Stimulated activated CD4-positive, alpha-beta T cell treated with anti-CD3 and anti-CD28 coated beads, Interleukin-1b, Interleukin-23, amount 100 ng/mL, for 48 hours (primary cell): ENCODE measurements at places on chromosomes 16 and 17.

DNA sequence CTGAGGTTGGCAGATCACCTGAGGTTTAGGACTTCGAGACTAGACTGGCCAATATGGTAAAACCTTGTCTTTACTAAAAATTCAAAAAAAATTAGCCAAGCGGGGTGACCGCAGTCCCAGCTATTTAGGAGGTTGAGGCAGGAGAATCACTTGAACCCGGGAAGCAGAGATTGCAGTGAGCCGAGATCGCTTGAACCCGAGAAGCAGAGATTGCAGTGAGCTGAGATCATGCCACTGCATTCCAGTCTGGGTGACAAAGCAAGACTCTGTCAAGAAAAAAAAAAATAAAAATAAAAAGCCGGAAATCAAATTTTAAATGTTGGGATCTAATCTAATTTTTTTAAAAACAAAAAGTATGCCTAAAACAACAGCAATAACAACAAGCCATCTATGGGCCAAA lies 56.3 kb downstream of the ABCC1 start:
- DNase-seq: no peak

- DNase-seq: no peak
Measured at GRCh38 chr17:82014432-82014831, 8.2 kb downstream of the CENPX start.

DNA sequence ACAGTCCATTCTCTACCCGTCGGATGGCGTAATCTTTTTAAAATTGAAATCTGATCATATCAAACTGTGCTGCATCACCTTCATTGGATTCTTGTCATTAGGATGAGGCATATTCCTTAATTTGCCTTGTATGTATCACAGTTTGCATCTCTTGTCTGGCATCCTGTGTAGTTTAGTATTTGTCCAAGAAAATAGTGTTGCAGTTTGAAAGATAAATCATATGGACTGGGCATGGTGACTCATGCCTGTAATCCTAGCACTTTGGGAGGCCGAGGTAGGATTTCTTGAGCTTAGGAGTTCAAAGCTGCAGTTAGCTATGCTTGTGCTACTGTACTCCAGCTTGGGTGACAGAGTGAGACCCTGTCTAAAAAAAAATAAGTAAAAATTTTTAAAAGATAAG lies 5.8 kb upstream of the RSL1D1 start:
- no peak for DNase-seq

- no peak for DNase-seq
Measured at GRCh38 chr17:83080579-83080857, 1.1 kb downstream of the METRNL start.

DNA sequence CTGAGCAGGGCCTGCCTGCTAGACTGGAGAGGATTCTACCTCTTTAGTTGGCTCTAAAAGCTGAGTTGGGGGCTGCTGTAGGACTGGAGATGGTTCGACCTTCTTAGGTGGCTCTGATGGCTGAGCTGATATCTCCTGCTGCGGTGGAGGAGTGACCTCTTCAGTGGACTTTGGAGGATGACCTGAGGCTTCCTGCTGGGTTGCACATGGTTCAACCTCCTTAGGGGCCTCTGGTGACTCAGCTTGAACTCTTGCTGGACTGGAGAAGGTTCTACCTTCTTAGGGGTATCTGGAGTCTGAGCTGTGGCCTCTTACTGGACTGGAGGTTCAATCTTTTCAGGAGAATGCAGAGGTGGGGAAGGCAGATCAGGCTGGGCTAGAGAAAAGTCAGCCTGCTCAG lies 48.9 kb upstream of the TMEM97 start:
- DNase-seq: no peak

- peak; percentile 76 for DNase-seq
Measured at GRCh38 chr17:58329810-58330537, 1.4 kb upstream of the TSPOAP1 start.

DNA sequence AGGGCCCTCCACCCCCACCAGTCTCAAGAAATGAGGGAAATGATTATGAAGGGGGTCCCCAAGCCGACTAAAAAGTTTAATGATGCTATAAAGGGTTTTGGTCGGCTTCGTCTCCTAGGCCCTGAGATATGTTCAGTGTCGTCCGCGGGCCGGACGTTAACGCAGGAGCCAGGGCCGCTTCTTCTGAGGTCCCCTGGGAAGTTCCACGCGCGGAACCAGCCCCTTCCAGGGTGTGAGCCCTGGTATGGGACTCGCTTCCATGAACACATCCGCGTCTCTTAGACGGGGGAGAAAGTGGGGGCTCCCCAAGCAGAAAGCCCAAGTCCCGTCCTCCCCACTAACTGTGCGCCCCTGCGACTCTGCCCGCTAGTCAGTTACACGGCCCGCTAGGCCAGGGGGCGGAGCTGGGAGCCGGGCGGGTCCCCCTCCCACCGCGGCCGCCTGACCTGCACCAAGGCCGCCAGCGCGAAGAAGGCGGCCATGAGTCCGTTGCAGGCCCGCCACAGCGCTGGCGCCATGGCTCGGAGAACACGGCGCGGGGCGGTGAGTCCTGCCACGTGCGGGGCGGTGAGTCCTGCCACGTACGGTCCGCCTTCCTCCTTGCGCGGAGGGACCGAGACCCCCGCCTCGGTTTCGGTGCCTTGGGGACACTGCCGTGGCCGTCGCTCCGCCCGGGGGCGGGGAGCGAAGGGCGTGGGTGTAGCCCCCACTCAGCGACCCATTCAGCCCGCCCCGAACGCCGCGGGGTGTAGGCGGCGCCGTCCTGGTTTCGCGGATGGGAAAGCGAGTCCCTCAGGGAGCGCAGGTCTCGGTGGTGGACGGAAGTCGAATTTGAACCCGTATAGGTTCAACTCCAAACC lies at the start of gene TMEM220:
Gene TMEM220, minus strand, starts transcription at position 690 of the 860 bp plus-strand sequence. Its CDS starts 172 bp downstream, at position 518.
- peak; percentile 27 for DNase-seq

DNA sequence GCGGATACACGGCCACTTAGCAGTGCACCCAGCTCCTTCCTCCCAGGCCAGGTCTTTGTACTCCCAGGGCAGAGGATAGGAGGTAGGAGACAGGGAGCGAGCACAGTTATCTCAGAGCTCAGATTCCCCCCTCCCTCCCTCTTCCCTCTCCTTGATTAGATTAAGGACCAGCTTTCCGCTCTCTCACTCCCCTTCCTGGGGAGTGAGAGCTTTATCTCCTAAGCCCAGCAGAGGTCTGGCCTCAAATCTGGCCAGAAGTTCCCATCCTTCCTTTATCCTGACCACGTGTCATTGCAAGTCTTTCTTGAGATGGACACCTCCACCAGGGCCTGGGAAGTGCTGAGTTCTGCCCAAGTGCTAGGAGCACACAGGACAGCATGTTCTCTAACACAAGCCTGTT lies 5.1 kb downstream of the ARL4D start:
- DNase-seq: no peak

- peak; percentile 38 for DNase-seq
Measured at GRCh38 chr17:1515640-1516387, 598 bp downstream of the INPP5K start.

- DNase-seq: no peak
Measured at GRCh38 chr17:36086791-36087190, 3.2 kb downstream of the CCL3 start.

- no peak for DNase-seq
Measured at GRCh38 chr17:62707425-62707739, 79.9 kb downstream of the MRC2 start.

- DNase-seq: no peak
Measured at GRCh38 chr16:59593194-59593661, 859.1 kb upstream of the GOT2 start.

- DNase-seq: no peak
Measured at GRCh38 chr16:23908790-23909189, 73.0 kb downstream of the PRKCB start.

- DNase-seq: no peak
Measured at GRCh38 chr17:37735165-37735564, 9.7 kb downstream of the HNF1B start.

DNA sequence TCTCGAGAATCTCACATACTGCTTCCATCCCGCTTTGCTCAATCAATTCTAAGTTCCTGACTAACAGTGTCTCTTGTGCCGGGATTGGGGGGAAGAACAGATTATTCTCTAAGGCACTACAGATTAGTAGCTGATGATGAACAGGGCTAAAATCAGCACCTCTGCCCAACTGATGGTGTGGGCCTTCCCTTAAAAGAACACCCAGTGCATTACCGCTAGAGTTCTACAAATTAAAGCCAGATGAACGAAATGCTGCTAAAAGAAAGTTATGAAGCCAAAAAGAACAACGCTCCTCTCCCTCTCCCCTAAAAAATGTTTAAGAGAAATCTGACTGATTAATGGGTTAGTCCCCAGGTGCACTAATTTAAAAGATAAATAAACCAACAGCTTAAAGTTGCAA lies 4.4 kb downstream of the CDC27 start:
- DNase-seq: no peak

DNA sequence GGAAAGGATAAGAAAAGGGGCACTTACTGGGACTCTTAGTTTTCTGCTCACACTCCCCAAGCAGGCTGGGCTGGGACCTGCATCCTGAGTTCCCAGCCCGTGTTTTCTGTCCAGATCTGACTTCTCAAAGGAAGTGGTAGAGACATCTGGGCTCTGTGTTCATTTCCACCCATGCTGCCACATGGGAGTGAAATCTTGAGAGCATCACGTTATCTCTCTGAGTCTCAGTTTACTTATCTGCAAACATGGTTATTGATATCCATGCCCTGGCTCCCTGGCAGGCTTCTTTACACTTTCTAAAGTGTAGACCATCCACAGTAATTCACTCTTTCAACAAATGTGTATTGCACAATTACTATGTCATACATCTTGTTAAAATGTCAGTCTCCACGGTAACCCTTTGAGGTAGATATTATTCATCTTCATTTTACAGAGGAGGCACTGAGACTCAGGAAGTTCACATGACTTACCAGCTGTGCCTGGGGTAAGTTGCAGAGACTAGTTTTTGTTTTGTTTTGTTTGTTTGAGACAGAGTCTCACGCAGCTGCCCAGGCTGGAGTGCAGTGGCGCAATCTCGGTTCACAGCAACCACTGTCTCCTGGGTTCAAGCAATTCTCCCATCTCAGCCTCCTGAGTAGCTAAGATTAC lies 3.4 kb downstream of the ZNF688 start:
- peak; percentile 56 for DNase-seq

GRCh38 chr17:77421630-77421972 lies 280.8 kb downstream of the SEC14L1 start:
- no peak for DNase-seq

DNA sequence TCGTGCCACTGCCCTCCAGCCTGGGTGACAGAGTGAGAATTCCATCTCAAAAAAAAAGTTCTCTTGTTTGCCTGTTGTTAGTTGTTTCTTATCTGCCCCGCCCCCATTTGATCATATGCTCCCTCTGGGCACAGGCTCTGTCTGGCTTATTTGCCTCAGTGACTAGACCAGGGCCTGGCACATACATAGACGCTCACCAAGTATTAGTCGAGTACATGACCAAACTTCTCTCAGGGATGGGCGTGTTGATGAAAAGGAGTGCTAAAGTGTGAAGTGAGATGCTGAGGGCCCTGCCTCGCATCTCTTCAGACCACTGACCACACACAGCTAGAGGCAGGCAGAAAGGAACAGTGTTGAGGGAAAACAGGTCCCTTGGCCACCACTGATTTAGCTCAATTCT lies 3.3 kb upstream of the HELZ start:
- DNase-seq: no peak

- DNase-seq: no peak
Measured at GRCh38 chr17:65085397-65085796, 28.9 kb upstream of the GNA13 start.

GRCh38 chr17:43556292-43556691 lies 10.2 kb upstream of the ETV4 start:
- DNase-seq: peak; percentile 20

GRCh38 chr16:73945631-73946030 lies 351.0 kb upstream of the PSMD7 start:
- no peak for DNase-seq

DNA sequence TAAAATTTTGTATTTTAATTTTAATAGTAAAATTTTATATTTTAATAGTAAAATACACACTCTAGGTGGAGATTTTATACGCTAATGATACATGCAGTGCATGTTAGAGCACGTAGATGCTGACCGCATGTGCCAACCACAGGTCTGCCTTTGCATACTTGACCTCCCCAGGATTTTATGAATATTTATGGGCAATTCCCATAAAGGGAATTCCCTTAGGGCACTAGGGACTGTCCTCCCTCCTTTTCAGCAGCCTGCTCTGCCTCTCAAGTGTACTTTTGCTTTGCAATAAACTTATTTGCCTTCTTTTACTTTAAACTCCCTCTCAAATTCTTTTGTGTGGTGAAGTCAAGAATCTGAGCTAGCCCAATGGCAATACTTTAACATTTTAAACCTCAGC lies 217.7 kb upstream of the CDH8 start:
- DNase-seq: no peak

DNA sequence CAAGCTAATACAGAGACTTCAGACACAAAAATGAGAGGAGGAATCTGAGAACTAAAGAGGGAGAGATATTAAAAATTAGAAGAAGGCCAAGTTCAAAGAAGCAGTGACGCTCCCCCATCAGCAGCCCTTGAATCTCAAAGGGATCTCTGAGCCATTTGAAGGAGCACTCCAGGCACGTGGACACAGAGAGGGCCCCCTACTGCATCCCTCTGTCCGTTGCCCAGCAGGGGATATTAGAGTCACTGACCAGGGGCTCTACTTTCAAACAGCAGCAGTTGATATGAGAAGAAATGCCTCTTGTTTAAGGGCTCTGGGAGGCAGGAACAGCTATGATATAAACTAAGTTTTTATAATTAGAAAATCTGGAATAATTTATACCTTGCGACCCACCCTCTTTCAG lies 479.0 kb upstream of the SALL1 start:
- DNase-seq: no peak

DNA sequence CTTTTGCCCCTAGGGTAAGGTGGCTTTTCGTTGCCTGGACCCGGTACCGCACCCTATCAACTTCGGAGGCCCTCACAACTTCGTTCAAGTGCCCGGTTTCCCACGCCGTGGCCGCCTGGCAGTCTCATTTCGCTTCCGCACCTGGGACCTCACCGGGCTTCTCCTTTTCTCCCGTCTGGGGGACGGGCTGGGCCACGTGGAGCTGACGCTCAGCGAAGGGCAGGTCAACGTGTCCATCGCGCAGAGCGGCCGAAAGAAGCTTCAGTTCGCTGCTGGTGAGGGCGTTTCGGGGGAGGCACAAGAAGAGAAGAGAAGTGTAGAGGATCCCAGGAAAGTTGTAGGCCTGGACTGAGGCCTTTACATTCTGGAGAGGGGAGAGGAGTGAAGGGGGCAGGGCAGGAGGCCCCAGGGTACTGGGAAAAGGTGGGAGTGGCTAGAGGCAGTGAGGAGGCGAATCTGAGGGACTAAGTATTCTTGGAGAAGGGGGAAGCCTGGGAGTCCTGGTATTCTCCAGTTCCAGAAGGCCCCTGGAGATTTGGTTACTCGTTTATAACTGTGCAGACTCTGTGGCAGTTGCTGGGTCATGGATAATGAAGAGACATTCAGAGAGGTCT lies 5.5 kb downstream of the CNTNAP1 start:
- DNase-seq: no peak

DNA sequence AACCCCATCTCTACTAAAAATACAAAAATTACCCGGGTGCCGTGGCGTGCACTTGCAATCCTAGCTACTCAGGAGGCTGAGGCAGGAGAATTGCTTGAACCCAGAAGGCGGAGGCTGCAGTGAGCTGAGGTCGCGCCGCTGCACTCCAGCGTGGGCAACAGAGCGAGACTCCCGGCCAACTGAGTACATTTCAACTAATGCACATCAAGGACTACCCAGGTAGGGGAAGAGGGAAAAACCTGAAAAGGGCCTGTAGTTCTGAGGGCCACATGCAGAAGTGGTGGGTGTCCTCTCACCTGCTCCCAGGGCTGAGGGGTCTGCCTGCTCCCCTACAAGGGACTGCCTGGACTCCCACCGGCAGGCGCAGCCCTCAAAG lies 584 bp upstream of the SLC16A5 start:
- no peak for DNase-seq
